ENCODE measurements at places on chromosomes 1 and 21.

DNA sequence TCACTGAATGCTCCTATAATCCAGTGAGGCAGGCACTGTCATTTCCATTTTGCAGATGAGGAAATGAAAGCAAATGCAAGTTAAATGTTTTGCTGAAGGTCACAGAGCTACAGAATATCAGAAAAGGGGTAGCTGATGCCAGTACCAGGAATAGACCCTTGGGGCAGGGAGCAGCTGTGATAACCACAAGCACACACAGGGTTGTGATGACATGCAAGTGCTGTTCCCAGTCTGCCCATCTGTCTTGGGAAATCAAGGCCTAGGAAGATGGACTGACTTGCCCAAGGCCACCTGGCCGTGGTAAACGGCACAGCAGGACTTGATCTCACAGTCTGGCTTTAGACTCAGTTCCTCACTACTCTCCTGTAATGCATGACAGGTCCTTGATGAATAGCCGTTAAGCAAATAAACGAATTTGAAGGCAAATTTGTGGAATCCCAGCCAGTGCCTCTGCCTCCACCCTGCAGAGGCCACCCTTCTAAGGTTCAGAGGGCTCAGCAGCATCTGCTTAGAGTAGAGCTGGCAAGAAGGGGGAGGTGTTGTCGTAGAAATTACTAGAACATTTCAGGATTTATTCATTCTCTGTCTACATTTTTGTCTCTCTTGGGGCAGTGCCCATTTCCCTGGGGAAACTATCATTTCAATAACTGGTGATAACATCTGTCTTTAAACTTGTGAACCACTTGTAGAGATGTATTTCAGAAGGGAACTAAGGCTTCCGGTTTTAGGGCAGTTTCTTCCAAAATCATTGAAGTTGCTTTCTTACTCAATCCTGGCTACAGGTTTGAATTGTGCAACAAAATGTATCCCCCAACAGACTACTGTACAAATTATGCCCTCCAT, 53.2 kb upstream of the MRPS6 start:
- DNase-seq: no peak

- no peak for DNase-seq
Observed at GRCh38 chr1:224058303-224058702, 55.6 kb upstream of the FBXO28 start.

- peak; percentile 78 for DNase-seq
Observed at GRCh38 chr1:25805863-25806225, 5.9 kb downstream of the SELENON start.

DNA sequence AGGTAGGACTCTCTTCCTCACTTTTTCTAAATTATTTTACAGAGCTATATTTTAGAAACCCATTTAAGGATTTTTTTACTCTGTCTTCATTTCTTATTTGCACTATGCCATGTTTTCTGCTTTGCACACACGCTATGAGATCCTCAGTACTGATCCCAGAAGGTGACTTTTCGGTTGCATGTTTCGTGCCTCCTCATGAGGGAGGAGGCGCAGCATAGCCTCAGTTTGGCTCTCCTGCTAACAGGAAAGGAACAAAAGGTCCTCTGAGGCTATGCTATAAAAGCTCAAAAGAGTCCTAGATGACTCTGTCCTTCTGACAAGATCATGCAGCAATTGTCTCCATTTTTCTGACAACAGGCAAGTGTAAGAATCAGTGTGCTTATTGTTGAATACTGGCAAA, 189.7 kb downstream of the GPR52 start:
- no peak for DNase-seq

DNA sequence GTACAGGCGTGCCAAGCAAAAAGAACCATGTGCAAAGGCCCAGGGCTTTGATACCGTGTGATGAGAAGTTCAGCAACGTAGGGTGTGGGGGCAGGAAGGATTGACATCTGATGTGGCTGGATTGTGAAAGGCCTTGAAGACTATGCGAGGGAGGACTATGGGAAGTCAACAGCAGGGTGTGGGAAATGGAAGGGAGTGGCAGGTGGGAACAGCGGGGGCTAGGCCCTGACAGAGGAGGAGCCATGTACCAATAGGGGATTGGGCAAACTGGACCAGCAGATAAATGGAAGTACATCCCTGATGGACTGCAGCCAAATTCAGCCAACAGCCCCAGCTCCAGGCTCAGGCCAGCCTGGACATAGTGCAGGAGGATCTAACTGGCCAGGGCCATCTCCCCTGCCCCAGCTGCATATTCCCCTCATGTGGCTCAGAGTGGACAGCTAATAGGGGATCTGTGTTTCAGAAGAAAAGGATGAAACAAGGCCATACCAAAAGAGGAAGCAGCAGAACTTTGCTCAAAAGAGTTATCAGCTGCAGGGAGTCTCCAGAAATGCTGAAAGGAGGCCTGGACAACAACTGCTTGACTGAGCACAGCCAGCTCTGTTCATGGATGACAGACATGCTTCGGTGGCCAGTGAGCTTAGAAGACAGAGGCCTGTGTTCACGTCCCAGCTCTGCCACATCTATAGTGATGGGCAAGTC, 140.2 kb upstream of the SGIP1 start:
- DNase-seq: no peak

DNA sequence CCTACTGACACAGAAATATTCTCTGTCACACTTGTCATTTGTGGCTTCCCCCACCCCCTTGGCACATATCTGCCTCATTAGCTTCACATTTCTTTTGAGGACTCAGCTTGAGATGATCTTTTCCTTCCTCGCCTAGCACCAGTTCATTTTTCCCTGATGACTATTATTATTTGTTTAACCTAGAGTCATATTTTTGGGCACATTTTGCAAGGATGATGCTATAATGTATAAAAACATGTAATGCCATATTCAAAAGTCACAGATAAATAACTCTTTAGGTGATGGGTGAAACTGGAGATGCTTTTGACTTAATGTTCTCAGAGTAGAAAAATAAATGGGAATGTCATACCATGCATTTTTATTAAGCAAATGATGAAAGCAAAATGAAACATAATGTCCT, 202.7 kb downstream of the BACH1 start:
- no peak for DNase-seq
